Activated naive CD4-positive, alpha-beta T cell treated with anti-CD3 and anti-CD28 coated beads, Interleukin-2, amount 50 U/mL, for 16 hours (primary cell): ENCODE measurements at places on chromosomes 5 and 9.

DNA sequence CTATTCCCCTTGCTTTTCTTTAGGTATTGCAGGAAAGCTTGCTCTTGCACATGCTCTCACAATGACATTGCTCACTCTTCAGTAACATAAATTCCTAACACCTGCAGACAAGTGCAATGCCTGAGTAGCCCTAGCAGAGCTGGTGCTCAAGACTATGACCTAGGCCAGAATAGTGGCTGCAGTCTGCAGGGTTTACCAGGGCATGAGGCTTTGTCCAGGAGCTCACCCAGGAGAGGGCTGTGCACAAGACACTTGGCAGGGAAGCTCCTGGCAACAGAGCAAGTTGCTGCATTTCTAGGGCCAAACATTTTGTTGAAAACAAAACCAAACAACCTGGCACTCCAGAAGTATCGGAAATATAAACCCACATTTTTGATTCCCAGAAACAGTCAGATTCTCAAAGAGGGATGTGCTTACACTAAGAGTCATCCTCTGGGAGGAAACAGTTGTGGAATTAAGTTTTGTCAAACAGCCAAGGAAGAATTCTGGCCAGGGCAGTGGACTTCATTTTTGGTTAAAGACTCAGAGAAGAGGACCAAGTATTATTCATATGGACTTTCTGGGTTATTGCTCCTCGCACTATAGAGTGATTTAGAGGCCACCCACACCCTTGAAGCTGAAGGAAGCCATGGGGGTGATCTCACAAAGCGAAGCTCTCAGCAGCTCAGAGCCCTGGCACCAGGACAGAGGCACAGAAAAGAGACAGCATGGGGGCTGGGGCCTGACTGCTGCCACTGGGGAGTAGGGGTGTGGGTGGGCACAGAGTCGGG lies 44.9 kb downstream of the MACROH2A1 start:
- DNase-seq, result no peak

DNA sequence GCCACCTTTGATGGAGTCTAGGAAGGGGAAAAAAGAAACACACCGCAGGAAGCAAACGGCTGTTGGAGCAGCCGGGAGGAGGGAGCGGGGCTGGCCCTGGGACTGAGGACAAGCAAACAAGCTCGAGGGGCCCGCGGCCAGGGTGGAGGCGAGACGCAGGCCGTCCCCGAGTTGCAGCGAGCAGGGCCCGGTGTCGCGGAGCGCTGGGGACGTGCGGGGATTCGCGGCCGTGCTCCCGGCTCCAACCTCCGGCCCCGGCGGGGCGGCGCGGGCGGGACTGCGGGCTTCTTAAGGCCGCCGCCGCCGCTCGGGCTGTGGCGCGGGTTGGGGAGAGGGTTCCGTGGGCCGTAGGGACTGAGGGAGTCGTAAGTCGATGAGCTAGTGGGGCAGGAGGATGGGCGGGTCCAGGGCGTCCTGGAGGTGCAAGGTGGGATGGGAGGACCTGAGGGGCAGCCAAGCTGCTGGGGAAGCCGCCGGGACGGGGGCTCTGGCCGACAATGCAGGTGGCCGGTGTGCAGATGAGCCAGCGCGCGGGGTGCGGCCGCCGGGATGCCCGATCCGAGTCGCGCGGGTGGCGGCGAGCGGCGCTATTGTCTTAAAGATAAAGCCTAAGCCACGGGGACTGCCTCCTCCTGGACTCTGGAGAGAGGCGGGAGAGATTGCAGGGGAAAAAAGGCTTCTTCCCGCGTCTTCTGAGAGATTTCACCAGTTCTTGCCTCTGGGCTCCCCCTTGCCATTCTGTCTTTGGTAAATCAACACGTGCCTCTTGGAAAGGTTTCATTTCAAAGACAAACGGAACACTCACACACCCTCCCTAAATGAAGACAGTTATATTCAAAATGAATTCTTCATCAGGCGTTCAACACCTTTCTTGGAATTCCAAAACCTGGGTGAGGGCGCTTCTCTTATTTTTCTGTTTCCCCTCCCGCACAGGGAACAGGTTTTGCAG lies 1.6 kb upstream of the HAPLN1 start:
- no peak for DNase-seq

DNA sequence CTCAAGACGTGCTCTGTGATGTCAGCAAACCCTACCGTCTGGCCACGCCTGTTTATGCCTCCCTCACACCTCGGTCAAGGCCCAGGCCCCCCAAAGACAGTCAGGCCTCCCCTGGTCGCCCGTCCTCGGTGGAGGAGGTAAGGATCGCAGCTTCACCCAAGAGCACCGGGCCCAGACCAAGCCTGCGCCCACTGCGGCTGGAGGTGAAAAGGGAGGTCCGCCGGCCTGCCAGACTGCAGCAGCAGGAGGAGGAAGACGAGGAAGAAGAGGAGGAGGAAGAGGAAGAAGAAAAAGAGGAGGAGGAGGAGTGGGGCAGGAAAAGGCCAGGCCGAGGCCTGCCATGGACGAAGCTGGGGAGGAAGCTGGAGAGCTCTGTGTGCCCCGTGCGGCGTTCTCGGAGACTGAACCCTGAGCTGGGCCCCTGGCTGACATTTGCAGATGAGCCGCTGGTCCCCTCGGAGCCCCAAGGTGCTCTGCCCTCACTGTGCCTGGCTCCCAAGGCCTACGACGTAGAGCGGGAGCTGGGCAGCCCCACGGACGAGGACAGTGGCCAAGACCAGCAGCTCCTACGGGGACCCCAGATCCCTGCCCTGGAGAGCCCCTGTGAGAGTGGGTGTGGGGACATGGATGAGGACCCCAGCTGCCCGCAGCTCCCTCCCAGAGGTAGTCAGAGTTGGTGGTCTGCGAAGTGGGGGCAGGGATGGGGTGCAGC lies 103.2 kb downstream of the PPARGC1B start:
- no peak for DNase-seq

DNA sequence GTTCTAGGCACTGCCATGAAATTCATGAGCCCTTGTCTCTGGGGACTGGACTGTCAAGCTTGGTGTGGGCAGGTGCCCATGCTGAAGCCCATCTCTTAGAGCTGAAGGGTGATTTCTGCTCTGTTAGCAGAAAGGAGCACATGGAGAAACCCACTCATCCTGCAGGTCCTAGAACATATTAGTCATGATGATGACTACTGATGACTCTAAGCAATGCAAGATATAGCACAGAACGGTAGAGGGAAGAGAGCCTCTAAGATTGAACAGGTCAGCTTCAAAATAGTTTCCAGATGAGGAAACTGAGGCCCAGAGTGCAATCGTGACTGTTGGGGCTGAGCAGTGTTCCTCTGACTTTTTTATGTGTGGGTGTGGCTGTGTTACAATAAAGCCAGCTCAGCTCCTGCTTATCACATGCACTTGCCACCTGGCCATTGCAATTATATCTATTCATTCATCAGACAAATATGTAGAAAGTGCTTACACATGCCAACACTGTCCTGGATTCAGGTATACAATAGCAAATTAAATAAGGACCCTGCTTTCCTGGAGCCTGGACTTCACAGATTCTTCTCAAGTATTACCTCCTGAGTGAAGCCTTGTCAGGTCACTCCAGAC lies 140.2 kb upstream of the BRINP1 start:
- DNase-seq, result no peak

DNA sequence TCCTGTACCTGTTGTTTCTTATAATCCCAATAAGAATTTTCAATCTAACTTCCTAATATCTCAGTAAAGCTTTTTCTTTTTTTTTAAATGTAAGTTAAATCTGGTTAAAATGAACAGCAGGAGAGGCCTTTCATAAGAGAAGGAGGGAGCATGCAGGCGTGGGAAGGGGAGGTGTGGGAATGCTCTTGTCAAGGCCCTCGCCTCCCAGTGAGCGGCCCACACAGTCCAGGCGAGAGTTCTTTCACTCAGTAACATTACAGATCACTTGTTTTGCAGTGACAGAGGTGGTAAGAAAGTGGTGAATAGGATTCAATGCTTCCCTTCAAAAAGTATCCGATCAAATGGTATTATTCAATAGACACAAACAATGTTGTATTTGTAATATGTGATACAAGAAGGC lies 125.0 kb downstream of the EPB41L4A start:
- no peak for DNase-seq

GRCh38 chr5:135486131-135487036 lies 34.2 kb upstream of the TIFAB start:
- no peak for DNase-seq

GRCh38 chr9:128627127-128627715 lies 29.4 kb downstream of the DYNC2I2 start:
- no peak for DNase-seq

- DNase-seq, result no peak
Observed at GRCh38 chr5:146243247-146243646, 39.8 kb downstream of the RBM27 start.

- DNase-seq, result no peak
Observed at GRCh38 chr9:86700629-86701028, 246.7 kb downstream of the GAS1 start.

GRCh38 chr5:91906027-91906426 lies 522.9 kb upstream of the ARRDC3 start:
- DNase-seq, result no peak

DNA sequence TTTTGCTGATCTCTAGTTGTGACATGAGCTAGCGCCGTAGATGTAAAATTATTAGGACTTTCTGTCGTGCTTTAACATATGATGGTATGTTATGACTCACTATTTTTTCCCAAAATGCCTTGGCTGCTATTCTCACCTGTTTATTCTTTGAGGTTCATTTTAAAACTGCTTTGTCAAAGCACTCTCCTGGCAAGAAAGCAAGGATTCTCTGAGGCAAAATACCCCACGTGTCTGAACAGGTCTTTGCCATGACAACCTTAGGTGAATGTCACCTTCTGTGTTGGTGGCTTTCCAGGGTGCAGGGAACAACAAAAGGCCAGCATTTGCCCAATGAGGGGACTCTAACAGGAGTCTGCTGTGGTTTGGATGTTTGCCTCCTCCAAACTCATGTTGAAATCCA lies 30.6 kb upstream of the COL5A1 start:
- DNase-seq, result no peak

DNA sequence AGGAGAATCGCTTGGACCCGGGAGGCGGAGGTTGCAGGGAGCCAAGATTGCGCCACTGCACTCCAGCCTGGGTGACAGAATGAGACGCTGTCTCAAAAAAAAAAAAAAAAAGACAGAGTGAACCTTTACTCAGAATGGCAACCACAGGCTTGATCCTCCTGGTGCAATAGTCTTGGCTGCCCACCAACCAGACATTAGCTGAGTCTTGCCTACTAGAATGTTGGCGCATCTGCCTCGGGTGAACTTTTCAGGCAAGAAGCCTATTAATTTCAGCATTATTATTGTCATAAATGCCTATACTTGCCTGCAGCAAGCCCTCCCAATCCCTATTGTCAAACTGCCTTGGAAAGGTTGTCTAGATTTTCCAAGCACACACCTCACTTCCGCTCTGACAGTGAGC lies 4.2 kb downstream of the SERINC5 start:
- no peak for DNase-seq

GRCh38 chr5:144947023-144947422 lies 776.4 kb downstream of the KCTD16 start:
- DNase-seq, result no peak

DNA sequence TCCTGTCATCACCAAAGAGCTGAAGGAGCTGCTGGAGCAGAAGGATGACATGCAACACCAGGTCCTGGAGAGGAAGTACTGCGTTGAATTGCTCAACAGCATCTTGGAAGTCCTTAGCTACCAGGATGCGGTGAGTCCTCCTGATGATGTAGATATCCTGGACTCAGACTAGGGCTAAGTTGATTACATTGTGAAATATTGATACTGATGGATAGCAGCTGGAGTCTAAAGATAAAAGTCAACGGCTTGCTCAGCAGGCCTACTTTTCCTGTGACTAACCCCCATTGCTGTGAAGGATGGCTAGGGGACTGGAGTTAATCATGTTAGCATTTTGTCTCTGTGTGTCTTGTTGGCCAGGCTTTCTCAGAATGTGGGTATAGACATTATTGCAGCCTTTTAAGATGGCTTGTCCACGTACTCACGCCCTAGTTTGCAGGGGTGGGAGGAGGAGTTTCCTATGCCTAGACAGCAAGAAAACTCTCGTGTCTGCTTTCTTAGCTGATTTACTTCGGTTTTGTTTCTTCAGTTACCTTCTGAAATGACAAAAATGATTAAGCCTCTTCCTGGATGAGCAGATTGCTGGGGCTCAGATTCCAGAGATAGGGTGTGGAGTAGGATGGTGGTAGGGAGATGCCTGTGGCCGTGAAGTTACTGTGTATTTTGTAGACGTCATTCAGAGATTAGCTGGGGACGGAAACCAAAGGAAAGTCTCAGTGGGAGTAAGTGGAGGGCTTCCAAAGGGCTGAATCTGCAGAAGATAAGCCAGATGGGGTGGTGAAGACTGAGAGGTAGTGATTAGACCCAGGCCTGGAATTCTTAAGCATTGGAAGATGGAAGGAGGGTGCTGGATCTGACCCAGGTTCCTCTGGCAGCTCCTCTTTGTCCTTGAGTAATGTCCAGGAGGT lies 166.3 kb downstream of the DOCK2 start:
- DNase-seq, result no peak

GRCh38 chr5:110225949-110226348 lies 500.5 kb downstream of the TMEM232 start:
- DNase-seq, result no peak

DNA sequence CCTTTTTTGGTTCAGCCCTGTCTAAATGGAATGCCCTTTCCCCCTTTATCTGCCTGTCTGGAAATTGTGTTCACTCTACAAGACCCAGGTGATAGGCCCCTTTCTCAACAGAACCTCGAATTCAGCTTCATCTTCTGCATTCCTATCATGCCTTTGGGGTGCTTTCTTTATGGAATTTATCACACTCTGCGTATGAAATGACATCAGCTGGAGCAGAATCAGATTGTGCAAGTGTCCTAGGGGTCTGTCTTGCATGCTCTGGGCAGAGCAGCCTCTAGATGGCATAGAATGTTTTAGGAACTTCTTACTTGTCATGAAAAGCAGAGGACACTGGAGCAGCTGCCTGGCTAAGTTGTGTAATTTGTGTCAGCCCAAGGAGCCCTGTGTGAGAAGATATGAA lies 84.9 kb downstream of the ISL1 start:
- no peak for DNase-seq
